ENCODE measurements at places on chromosomes 5 and 9.

DNA sequence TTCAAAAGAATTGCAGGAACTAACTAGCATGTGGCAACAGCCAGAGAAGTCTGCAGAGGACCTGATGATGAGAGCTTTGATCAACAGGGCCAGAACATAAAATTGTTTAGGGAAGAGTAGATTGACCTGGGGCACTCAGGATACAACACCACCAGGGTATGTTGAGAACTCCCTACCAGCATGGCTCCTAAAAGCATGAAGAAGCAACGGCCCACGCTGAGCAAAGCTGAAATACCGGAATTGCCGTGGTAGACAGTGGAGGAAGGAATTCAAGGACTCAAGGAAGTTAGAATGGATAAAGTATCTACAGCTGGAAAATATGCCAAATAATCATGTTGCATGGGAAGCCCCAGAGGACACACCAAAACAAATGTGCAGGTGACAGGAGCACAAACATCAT lies 31.6 kb downstream of the DROSHA start:
- ATAC-seq: no peak

- no peak for ATAC-seq
Observed at GRCh38 chr5:113221294-113222176, 213.3 kb downstream of the TSSK1B start.

GRCh38 chr5:133728475-133728874 lies 116.1 kb upstream of the FSTL4 start:
- no peak for ATAC-seq

DNA sequence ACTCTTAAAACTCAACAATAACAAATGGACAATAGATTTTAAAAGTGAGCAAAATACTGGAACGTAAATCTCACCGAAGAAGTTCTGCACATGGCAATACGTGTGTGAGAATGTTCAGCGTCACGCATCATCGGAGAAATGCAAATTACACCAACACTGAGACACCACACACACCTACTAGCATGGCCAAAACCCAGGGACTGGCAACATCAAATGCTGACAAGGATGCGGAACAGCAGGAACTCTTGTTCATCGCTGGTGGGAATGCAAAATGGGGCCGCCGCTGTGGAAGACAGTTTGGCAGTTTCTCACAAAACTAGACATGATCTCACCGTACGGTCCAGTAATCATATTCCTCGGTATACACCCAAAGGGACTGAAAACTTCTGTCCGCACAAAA lies 21.6 kb upstream of the CLPTM1L start:
- no peak for ATAC-seq

- no peak for ATAC-seq
Observed at GRCh38 chr5:174057206-174057605, 11.7 kb downstream of the NSG2 start.

DNA sequence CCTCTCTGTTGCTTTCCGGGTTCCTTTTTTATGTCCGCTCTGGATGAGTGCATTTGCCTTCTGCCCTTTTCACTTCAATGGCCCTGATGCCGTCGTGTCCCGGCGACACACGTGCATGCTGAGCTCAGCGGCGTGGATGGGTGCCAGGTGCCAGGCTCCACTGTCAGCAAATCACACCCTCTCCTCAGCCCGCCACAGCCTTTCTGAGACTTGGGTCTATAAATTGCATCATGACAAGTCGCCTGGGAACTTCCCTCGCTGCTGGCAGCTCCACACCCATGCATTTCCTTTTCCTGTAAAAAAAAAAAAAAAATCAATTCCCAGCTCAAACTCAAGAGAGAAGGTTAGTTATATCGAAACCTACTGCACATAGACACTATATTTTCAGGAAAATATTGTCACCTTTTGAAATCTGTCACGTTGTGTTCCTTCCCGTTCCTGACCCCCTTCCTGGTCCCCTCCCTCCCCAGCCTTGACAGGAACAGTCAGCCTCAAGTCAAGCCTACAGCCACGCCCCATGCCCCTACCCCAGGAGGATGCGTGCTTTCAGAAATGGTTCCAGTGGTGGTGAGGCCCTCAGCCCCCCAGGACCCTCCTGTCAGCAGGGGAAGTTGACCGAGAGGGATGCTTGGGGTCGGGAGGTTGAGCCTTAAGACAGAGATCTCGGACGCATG lies 110.3 kb upstream of the PTCH1 start:
- peak; percentile 68 for ATAC-seq

- peak; percentile 90 for ATAC-seq
Observed at GRCh38 chr5:62001640-62002039, 304.4 kb upstream of the KIF2A start.

DNA sequence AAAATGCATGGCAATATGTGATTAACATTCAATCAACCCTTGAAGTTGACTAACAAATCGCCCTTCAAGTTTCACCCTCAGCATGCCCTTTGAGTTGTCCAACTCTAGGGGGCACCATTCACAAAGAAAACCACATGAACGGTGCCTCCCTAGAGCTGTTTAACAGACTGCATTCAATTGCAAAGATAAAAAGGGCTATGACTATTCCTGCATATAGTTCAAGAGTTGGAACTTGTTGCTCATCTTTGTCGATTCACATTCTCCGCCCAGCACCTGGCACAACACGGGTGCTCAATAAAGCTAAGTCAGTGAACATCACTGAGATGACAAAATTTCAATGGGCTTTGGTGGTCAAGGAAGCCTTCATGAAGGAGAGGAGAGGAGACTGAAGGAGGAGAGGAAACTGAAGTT lies 69.6 kb upstream of the SLC30A5 start:
- ATAC-seq: peak; percentile 65

Data from esophagus mucosa (tissue), 1 donor.